ENCODE measurements at places on chromosomes 16 and 17.

DNA sequence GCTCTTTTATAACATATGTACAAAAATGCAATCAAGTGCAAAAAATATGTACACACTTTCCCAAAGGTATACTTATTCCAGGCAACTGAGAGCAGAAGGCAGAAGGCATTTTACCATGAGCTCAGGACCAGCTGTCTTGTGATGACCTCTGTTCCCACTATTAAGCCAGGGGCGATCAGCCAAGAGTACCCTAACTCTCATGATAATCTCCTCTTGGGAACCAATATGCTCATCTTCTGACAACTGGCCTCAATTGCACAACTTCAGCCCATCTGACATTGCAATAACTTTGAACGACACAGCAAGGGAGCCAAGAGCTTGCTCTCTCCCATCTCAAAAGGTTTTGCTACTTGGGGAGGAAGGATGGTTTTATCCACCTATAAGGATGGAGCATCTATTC lies 471.9 kb downstream of the HS3ST3B1 start:
- no peak for DNase-seq

GRCh38 chr16:76976756-76977155 lies 214.2 kb upstream of the MON1B start:
- DNase-seq = no peak

DNA sequence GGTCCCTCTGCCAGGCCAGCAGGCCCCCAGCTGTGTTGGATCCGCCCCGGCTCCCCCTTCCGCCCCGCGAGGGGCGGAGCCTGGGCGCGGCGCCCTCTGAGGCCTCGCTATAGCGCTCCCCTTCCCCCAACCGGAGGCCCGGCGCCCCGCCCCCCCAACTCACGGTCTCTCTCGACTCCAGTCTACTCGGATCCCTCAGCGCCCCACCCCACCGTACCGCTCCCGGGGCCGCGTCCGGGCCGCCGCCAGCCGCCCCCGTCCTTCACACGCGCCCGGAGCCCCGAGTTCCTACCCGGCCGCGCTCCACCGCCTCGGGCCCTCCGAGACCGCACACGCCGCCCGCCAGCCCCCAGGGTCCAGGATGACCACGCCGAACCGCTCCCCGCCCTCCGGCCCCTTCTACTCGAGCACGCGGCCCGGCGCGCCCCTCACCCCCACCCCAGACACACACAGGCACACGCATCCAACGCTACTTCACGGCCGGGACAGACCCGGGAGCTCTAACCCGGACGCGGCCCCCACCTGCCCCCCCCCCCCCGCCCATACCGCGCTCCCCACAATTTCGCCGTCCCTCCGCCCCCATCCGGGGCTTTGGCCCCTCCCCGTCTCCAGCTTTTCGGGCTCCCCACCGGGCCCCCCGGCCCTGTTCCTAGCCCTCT lies 1.4 kb downstream of the PHF23 start:
- DNase-seq = no peak

DNA sequence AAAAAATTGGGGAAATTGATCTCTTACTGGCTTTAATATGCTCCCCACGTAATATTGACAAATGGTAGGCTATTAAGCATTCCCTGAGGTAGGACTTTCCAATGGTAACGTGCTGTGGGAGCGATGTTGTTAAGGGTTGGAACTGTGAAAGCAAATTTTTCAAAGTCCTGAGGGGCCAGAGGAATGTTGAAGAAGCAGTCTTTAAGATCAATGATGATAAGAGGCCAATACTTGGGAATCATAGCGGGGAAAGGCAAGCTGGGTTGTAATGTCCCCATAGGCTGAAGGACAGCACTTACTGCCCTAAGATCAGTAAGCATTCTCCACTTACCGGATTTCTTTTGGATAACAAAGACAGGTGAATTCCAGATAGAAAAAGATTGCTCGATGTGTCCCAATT lies 69.6 kb upstream of the ARL4D start:
- DNase-seq = no peak

DNA sequence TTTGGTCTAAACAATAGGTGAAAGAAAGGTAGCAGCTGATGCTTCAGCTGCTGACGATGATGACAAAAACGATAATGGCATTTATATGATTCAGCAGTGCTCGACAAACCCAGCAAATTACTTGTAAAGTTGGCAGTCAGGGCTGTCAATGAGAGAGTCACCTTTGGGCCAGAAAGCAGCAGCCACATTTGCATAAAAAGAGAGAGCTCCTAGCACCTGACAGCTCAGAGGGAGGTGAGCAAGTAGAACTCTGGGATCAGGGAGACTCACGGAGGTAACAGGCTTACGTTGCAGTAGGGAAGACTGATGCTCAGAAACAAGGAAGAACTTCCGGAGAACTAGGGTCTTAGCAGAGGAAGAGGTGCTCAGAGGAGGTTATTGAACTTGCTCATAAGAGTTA lies 291.9 kb upstream of the ZFHX3 start:
- DNase-seq = no peak

- no peak for DNase-seq
These were observed 628 bp downstream of the GABARAPL2 start for GRCh38 chr16:75566758-75567255.
